Activated T-cell treated with anti-CD3 and anti-CD28 coated beads for 24 hours (primary cell): ENCODE measurements at places on chromosomes 4 and X.

- DNase-seq, result no peak
Observed at GRCh38 chr4:793941-794621, 31.8 kb downstream of the CPLX1 start.

DNA sequence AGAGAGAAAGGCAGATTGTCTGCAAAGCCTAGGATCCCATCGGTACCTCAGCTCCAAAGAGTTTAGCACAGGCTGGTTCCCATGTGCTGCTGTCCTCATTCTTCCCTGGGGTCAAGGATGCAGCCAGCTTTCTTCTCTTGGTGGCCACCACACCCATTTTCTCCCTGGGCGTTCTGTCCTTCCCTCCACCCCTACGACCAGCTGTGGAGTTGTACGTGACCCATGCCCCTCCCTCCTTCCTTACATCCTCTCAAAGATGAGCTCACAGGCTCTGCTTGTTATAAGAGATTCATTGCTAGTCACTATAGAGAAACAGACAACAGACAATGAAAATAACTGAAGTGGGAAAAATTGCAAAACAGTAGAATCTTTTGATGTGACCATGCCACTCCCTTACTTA lies 74.0 kb upstream of the KLF3 start:
- no peak for DNase-seq

DNA sequence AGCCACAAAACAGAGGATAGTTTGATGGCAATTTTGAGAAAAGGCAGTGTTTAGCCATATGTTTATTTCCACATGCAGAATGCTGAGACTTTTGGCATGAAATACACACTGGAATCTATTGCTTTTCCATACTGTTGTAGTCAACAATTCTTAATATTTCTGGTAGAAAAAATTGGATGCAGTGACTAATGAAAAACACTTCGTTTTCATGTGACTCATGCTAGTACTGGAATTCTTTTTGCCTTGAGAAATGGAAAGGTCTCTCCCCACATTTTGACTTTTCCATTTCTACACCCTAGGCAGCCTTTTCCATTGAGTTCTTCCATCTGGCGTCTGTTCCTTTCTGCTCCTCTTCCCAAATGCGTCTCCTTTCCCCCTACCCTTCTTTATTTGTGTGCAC lies 425.2 kb upstream of the FTHL17 start:
- no peak for DNase-seq

- DNase-seq, result no peak
Observed at GRCh38 chr4:81398379-81398778, 73.3 kb downstream of the RASGEF1B start.

GRCh38 chr4:108359986-108360681 lies 191.4 kb upstream of the LEF1 start:
- no peak for DNase-seq

- no peak for DNase-seq
Observed at GRCh38 chrX:43513085-43513484, 143.0 kb upstream of the MAOA start.

- no peak for DNase-seq
Observed at GRCh38 chrX:133323431-133323830, 91.9 kb downstream of the GPC4 start.

GRCh38 chr4:140662082-140662869 lies 93.5 kb upstream of the UCP1 start:
- DNase-seq, result no peak
